ENCODE measurements at places on chromosomes 12 and 14.
A peak's percentile ranks its signal among the peaks of the same experiment; 100 is the strongest.

GRCh38 chr12:109098651-109099050 lies 1.3 kb downstream of the UNG start:
- DNase-seq = no peak

GRCh38 chr12:49558526-49558925 lies 9.4 kb downstream of the MCRS1 start:
- no peak for DNase-seq

- no peak for DNase-seq
These were observed 268.2 kb downstream of the SNAPC1 start for GRCh38 chr14:62030387-62030786.

DNA sequence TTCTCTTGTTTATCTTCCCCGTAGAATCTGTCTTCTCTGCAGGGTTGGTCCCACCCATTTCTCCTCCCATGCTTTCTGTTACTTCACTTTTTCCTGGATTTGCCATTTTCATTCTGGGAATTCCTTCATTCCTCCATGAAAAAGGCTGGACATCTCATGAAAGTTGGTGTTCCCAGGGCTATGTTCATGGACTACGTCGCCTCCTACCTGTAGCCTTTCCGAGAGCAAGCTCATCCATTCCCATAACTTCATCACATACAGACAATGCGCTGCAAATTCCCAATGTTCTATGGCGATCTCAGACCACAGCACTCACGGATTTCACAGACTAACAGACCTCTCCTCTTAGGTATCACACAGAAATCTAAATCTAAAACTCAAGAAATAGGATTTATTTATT lies 217.1 kb downstream of the EXOC5 start:
- no peak for DNase-seq

DNA sequence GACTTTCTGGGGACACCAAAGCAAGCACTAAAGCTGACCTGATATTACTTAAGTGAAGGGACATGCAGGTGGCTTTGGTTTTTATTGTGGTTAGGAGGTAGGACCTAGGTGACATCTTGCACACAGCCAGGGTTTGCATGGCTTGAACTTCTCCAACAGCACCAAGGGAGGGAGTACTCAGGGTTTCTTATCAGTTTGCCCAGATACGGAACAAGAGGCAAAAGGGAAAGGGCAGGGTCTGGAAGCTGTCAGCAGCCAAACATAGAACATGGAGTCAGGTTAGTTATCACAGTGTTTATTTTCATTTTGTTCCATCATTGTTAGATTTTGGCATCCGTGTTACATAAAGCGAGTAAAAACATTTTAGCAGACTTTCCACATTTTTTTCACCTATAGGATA lies 186.3 kb upstream of the CLEC14A start:
- no peak for DNase-seq

GRCh38 chr14:68088451-68088854 lies 268.9 kb downstream of the RAD51B start:
- peak; percentile 96 for DNase-seq

GRCh38 chr12:106170285-106170684 lies 31.5 kb upstream of the NUAK1 start:
- no peak for DNase-seq

GRCh38 chr14:101879529-101880336 lies 84.6 kb upstream of the DYNC1H1 start:
- DNase-seq = no peak

- no peak for DNase-seq
These were observed 17.3 kb downstream of the SNRNP35 start for GRCh38 chr12:123475246-123475703.

GRCh38 chr12:88245905-88246304 lies 103.8 kb downstream of the TMTC3 start:
- DNase-seq = no peak

GRCh38 chr14:54881235-54881760 lies 21.3 kb downstream of the GCH1 start:
- DNase-seq = no peak

GRCh38 chr14:35826952-35827416 lies 846 bp downstream of the BRMS1L start:
- no peak for DNase-seq

GRCh38 chr14:92633724-92634123 lies 114.7 kb downstream of the LGMN start:
- DNase-seq = no peak

- no peak for DNase-seq
These were observed 107.4 kb downstream of the RPS29 start for GRCh38 chr14:49478784-49479183.

GRCh38 chr14:89320381-89321000 lies 96.5 kb downstream of the FOXN3 start:
- DNase-seq = no peak

- no peak for DNase-seq
These were observed 84.5 kb upstream of the CDKN3 start for GRCh38 chr14:54312166-54312801.

- peak; percentile 64 for DNase-seq
These were observed 177.0 kb upstream of the PRMT8 start for GRCh38 chr12:3313675-3314663.

DNA sequence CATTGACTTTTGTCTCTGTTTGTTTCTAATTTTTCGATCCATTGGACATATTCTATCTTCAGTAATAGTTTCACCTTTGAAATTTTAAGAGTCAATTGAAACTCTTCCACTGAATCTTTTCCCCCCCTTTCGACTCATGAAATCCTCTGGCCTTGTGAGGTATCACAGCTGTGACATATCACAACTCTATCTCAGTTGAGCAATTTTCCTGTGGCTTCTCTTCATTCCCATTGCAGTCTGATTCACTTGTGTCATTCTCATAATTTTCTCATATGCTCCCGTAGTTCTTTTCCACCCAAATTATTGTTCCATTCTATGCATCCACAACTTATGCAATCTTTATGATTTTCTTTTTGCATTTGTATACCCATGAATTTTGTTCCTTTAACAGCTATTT lies 261.6 kb downstream of the DACT1 start:
- DNase-seq = no peak

GRCh38 chr12:126770188-126770587 lies 1496.8 kb upstream of the TMEM132C start:
- no peak for DNase-seq

DNA sequence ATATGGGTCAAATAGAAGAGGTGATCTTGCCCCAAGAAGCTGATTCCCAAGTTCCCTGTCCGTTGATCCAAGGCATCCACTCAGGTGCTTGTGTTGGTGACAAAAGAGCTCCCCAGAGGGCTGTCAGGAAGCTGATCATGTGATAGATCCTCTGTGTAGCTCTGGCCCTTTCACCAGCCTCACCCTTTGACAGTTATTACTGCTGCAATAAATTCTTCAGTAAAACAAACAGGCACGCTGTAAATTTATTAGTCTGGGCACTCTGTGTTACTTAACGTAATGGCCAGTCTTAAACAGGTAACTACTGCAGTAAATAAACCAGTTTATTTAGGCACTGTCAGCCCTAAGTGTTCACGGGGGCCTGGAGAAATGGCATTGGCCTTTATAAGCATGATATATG lies 473.9 kb downstream of the BCL11B start:
- DNase-seq = peak; percentile 32

DNA sequence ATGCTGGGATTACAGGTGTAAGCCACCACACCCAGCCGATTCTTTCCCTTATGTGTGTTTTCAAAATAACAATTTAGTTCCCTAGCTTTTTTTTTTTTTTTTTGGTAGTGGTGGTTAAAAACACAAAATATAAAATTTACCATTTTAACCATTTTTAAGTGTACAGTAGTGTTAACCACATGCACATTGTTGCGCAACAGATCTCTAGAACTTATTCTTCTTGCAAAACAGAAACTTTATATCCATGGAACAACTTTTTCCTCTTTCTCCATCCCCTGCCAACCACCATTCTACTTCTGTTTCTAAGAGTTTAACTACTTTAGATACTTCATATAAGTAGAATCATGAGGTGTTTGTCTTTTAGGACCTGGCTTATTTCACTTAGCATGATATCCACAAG lies 1.1 kb upstream of the NDUFA12 start:
- DNase-seq = no peak

GRCh38 chr12:119461636-119462214 lies 127.2 kb downstream of the CCDC60 start:
- DNase-seq = no peak

- no peak for DNase-seq
These were observed 122.0 kb downstream of the TGFB3 start for GRCh38 chr14:75859746-75860145.

DNA sequence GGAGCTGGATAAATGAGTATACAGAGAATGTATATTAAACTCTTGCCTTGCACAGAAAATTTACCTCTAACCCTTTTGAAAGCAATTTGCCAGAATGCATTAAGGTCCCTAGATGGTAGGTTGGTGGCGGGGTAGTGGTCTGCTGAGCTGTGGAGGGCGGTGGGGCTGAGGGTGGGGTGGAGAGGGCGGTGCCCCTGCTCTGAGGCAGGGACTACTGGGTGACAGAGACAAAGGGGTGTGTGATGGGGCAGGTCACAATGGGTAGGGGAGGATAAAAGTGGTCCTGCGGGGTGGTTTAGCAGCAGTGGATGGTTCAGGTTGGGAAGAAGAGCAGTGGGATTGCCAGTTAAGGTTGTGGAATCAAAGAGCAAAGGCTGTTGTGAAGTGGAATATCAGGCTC lies at the start of gene GARIN6:
GARIN6 (plus strand) TSS at position 301 of the 400 bp plus-strand sequence. CDS start 422 bp downstream, outside the sequence.
- DNase-seq = no peak

DNA sequence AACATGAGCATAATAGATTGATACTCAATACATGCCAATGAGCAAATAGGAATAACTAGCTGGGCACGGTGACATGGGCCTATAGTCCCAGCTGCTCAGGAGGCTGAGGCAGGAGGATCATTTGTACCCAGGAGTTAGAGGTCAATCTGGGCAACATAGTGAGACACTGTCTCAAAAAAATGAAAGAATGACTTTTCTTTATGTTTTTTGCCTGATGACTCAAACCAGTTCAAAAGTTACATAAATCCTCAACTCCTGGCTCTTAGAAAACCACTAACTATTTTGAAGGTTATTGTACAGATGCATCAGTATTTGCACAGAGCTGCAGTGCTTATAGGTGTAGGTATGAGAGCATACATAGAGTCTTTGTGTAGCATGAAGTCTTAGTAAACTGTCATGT lies 219.2 kb upstream of the RGS6 start:
- DNase-seq = no peak

DNA sequence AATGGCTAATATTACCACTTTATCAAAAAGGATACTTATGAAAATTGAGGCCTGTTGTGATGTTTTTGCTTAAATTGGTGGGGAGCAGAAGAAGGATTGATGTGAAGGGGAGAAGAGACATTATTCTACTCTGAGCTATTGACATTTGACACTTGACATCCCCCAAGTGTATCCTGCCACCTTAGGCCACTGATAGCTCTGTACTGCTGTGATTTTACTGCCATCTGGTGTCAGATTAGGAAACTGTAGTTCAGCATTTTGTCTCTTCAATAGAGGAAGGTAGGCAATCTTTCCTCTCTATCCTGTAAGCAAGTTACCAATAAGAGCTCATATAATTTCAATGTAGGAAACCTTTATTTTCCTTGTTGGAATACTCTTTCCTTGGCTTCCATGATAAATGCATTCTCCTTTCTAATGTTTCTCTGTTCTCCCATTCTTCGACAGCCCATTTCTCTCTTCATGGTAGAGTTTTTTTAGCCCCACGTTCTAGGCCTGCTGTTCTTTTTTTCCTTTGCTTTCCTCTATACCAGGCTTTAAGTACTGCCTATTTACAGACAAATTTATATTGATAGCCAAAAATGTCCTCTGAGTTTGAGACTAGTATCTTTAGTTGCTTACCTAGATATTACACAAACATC lies 46.3 kb downstream of the PPHLN1 start:
- peak; percentile 52 for DNase-seq

- DNase-seq = no peak
These were observed 1.2 kb downstream of the FOS start for GRCh38 chr14:75279763-75280290.

DNA sequence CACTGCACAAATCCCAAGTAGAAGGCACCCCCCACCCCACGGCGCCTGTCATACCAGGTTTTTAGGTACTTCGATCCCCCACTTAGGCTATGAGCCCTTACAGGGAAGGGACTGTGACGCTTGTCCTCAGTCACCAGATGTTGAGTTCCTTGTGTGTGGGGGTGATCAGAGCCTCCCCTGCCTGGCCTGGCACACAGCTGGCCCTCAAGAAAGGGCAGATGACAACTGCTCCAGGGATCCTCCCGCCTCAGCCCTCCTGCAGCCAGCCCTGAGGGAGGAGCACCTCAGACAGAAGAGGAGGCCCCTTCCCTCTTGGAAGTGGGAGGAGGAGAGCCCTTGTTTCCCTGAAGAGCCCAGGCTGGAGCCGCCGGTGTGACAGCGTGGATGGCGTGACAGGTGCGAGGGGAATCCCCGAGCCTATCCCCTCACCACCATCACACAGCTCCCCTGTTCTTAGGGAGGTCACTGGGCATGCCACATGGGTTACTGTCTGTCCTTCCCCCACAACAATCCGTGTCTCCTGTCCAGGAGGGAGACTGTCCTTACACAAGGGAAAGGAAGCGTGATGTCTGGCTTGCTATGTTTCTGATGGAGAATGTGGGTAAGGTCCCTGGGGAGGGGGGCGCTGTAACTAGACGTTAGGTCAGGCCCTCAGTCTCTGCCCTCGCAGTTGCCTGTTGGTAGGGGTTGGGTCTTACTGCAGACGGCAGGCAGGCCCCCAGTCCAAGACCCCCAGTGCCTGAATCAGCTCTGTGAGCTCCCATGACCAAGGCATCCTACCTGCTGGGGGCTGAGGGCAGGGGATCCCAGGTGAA lies 31.4 kb downstream of the P2RX4 start:
- no peak for DNase-seq

GRCh38 chr14:105562713-105563346 lies 36.4 kb downstream of the TMEM121 start:
- DNase-seq = no peak

GRCh38 chr14:33114331-33114730 lies 175.7 kb downstream of the NPAS3 start:
- DNase-seq = no peak

DNA sequence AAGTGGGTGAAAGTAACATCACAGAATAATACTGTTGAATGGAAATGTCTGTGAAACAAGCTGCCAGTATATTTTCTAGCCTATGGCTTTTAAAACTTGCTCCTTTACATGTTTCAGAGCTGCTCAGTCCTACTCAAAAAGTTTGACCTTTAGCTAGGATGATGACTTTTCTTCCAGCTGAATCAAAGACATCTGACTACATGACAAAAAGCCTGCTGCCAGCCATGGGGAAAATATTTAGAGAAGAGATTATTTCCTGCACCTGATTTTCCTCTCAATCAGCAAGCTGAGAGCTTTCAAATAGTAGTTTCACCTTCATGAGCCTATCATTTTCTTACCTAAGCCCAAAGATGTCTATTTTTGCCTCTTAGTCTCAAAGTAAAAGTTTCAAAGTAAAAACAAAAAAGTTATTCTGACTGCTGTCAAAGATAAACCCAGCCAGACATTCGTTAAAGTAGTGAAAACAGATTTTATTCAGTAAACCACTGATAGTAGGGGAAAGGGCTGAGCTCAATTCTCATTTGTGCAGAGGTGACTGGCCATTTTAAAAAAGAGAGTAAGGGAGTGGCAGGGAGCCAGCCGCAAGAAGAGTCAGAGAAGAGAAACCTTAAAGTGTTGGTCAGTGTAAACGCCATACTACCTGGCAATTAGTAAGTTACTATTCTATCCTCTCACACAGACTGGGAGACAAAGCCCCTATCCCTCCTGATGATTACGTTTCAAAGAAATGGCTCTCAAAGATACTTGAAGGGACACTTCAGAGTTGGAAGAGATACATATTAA lies 2.2 kb downstream of the ATP6V1D start:
- DNase-seq = no peak

All from NCI-H1092 treated with DMSO at 0.1 percent for 48 hours (cell line).